ENCODE measurements at places on chromosomes 4 and X.

DNA sequence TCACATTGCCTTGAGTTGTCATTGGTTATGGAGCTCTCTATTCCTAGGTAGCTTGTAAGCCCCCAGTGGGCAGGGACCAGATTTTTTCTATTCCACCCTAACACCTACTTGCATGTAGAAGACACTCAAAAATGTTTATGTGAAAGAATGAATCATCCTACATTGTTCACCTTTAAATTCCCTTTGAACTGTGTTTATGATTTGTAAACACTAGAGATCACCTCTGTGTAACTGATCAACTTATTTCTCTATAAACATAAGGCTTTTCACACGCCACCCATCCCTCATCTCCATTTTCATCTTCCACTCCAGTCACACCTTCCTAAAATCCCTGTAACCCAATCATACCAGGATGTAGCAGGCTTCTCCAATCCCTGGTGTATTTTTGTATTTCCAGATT lies 142.6 kb upstream of the LEF1 start:
- no peak for DNase-seq

DNA sequence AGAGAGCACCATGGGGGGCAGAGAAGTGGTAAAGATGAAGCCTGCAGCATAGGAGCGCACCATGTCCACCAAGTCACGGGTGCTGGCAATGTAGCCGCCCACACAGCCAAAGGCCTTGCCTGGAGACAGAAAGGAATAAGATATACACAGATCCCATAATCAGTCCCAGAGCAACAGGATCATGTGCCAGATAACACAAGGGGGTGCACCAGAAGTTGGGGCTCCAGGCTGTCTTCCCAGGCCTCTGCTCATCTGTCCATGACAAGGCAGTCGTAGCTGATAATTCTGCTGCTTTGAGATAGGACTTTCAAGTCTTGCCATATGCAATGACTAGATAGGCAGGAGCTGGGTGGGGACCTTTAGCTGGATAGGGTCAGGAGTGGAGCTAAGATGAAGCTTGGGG lies 14.7 kb downstream of the APEX2 start:
- no peak for DNase-seq

GRCh38 chr4:47721892-47722575 lies 115.8 kb downstream of the CORIN start:
- DNase-seq = no peak

DNA sequence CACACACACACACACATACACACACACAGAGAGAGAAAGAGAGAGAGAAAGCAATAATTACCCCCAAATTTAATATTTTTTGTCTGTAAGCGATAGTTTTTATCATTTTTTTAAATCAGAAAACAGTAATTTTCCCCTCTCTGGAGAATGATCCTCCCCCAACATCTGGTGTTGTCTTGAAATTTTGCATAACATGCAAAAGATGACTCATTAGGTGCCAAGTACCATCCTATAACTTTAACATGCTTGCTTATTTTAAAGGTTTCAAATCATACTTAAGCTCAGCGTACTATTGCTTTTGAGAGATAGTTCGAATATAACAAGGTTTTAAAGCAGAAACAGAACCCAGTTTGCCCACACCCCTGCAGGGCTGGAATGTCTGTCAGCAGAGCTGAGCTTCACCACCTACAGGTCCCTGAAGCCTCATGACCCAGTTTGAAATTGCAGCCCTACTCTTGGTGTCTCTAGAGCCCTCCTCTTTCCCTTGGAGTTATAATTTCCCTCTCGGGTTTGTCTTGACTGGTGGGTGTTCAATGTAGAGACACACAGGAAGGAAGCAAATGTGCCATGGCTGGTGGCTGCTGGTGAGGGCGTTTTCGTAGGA lies 175.0 kb upstream of the HS3ST1 start:
- DNase-seq = no peak

- no peak for DNase-seq
Observed at GRCh38 chr4:52374877-52375276, 284.2 kb downstream of the USP46 start.

DNA sequence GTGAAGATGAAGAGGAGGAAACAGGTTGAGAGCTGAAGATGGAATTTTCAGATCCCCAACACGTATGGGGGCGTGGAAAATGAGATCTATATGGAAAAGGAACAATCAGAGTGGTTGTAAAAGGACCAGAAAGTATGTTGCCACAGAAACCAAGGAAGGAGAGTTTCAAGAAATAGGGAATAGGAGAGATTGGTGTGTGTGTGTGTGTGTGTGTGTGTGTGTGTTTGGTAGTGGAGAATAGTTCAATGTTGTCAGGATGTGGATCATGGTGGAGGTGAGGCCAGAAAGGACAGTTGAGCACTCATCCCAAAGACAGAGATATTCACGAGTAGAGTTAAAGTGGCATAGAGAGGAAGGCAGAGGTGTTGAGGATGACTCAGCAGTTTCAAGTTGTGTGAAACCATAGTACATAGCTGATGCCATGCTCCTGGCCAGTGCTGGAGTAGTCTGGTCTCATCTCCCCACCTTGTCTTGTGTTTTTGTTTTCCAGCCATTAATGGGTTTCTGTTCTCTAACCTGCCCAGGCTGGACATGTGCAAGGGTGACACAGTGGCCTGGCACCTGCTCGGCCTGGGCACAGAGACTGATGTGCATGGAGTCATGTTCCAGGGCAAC lies 36.1 kb downstream of the HEPH start:
- DNase-seq = no peak

DNA sequence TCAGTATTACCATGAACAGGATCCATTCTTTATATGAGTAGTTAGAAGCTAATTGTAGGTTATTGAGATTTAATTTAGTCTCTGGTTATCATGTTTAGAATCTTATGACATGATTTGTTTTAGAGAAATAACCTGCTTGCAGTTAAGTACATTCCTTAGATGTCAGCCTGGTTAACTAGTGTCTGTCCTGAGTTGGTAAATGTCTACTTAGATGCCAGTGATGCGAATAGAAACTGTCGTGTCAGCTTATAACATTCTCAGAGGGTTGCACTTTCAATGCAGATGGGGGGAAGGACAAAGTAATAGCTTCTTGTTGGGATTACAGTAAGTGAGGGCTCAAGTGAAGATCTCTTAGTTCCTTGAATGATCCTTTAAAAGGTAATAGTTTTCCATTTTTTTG lies 227.8 kb upstream of the SPRY1 start:
- DNase-seq = no peak

DNA sequence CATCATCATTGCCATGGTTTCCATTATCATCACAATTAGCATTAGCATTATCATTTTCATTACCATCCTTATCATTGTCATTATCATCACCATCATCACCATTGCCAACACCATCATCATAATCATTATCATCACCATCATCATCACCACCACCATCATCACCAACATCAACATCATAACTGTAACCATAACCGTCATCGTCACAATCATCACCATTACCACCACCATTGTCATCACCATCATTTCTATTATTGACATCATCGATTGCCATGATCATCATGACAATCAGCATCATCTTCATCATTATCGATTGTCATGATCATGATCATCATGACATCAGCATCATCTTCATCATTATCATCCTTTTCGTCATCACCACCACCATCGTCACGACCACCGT lies 88.9 kb upstream of the MSX1 start:
- DNase-seq = no peak

- no peak for DNase-seq
Observed at GRCh38 chr4:121614101-121614500, 82.7 kb downstream of the ANXA5 start.

GRCh38 chr4:139734875-139735380 lies 69.3 kb downstream of the MGST2 start:
- DNase-seq = peak; percentile 27

- DNase-seq = no peak
Observed at GRCh38 chr4:65635051-65635821, 35.1 kb downstream of the EPHA5 start.

DNA sequence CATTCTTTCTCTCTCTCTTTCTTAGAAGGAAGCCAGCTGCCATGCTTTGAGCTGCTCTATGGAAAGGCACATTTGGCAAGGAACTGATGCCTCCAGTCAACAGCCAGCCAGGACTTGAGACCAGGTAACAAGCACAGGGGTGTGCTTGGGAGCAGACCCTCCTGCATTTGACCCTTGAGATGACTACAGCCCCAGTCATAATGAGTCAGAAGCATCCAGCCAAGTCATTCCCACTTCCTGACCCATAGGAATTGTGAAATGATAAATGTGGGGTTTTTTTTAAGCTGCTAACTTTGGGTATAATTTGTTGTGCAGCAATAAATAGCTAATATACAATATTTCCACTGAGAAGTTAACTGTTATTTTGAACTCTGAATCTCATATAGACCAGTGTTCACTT lies 446.9 kb downstream of the GRXCR1 start:
- no peak for DNase-seq
